Bronchial epithelial cell (primary cell): ENCODE measurements at places on chromosomes 11 and 22. TPM values are rescaled to one million over a fixed set of nuclear protein-coding genes. Genes with fewer than 3 reads are reported as not detected.

NCF4 gene
- total RNA-seq: not detected in 2 replicates

CECR2 gene
- total RNA-seq: not detected in 2 replicates

JAML gene
- 0.13 TPM in 1 of 2 replicates, not detected in the other for total RNA-seq

PGM2L1 gene
- 1.1 and 9.5 TPM in 2 replicates for total RNA-seq

BARX2 gene
- total RNA-seq: 2.9 and 8.1 TPM in 2 replicates

OR5B21 gene
- not detected in 2 replicates for total RNA-seq

MPEG1 gene
- total RNA-seq: not detected in 2 replicates

C22orf42 gene
- not detected in 2 replicates for total RNA-seq

DNA sequence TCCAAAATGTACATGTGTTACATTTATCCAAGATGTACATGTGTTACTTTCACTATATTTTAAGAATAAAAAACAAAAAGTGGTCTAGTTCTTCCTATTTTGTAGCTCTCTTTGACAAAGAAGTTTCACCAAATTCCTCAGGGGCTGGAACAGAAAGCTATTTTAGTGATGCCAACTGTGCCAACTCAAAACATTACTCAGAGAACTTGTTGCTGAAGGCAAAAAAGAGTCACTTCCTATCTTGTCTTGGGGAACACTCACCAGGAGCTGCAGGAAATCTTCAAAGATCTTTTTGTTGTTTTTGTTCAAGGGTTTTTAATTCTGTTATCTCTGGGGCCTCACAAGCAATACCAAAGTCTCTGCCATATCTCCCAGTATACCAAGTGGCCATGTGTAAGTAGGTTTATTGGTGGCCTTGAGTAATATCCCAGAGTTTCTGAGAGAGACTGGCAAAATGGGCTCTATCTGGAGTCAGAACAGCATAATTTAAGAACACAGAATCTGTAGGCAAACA, 13.6 kb upstream of the EED start:
- DNase-seq: peak; percentile 52

DNA sequence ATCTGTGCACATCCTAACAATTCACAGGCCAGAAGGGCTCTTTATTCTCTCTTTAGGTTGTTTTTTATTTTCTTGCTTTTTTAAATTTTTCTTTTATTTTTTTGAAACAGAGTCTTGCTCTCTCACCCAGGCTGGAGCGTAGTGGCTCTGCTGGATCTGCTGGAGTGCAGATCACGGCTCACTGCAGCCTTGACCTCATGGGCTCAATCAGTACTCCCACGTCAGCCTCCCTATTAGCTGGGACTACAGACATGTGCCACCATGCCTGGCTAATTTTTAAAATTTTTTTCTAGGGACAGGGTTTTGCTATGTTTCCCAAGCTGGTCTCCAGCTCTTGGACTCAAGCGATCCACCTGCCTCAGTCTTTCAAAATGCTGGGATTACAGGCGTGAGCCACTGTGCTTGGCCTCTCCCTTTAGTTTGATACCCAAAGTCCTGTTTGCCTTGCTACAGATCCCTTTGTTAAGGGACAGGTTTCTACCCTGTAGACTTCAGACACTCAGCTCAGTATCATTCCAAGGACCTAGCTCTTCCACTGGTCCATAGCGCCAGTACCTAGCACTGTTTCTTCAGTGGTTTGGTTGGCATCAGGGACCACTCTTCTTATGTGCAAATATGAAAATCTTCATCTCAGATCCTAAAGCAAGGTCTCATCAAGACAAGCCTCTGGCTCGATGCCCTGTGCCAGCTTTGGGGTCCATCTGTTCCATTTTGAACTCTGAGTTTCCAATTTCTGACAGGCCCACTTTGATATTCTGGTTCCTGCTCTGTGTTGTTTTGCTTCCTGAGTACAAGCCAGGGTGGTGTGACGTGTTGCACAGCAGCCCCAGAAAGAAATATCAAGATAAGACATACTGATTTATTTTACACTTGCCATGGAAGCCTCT, 211.7 kb downstream of the FAT3 start:
- DNase-seq: no peak

- no peak for DNase-seq
Observed at GRCh38 chr11:10573028-10573427, 4.6 kb upstream of the LYVE1 start.

GRCh38 chr11:35584321-35584720, 33.9 kb upstream of the FJX1 start:
- DNase-seq: peak; percentile 86

DNA sequence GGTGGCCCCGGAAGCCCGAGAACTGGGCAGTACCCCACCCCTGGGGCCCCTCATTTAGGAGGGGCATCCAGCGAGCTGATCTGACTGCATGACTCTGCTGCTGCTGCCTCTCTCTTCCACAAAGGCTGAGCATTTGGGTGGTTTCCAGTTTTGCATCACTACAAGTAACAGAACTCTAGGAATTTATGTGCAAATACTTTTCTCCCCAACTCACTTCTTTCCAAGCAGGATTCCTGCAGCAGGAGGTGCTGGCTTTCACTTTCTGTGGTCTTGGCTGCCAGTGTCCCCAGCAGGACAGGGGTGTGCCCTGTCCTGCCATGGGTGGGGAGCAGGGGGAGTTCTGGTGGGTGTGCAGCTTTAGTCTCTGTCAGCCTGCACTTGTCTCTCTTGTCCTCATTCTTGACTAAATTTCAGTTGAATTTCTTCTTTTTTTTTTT, 21.2 kb downstream of the UPB1 start:
- peak; percentile 52 for DNase-seq

GRCh38 chr11:1868636-1869291, 15.9 kb downstream of the LSP1 start:
- DNase-seq: no peak

DNA sequence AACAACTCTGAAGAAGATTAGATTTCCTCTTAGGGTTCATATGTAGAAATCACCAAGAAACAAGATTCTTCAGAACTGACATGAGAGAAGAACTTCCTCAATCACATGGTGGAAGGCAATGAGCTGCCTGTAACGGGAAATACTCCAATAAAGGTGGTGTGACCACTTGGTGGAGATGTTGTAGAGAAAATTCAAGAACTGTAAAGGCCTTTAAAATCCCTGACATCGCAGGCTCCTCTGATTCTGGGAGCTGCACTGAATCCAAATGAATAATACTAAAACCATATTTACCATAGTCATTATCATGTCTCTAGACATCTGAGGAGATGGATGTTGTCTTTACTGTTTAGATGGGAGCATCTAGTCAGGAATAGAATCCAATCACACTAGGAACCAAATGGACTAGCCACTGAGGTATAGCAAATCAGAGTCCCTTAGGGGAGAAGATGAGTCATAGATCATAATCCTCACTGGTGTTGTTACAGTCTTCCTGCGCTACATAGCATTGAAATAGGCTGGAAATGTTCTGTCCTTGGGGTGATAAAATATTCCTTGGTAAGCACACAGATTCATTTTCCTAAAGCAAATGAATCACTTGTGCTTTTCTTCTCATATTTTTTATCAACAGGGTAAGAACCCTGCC, 321.6 kb upstream of the TENM4 start:
- peak; percentile 55 for DNase-seq

- DNase-seq: no peak
Observed at GRCh38 chr11:75813124-75813523, 1.9 kb upstream of the UVRAG start.

DNA sequence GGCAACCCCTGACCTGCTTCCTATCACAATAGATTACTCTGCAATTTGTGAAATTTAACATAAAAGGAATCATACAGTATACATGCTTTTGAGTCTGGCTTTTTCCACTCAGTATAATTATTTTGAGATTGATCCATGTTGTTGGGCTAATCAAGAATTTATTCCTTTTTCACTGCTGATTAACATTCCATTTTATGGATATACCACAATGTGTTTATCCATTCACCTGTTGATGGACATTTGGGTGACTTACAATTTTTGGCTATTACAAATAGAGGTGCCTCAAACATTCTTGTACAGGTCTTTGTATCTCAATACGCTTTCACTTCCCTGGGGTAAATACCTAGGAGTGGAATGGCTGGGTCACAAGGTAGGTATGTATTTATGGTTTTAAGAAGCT, 24.9 kb downstream of the TENM4 start:
- no peak for DNase-seq

- DNase-seq: no peak
Observed at GRCh38 chr22:28424427-28425080, 255.1 kb downstream of the TTC28 start.

DNA sequence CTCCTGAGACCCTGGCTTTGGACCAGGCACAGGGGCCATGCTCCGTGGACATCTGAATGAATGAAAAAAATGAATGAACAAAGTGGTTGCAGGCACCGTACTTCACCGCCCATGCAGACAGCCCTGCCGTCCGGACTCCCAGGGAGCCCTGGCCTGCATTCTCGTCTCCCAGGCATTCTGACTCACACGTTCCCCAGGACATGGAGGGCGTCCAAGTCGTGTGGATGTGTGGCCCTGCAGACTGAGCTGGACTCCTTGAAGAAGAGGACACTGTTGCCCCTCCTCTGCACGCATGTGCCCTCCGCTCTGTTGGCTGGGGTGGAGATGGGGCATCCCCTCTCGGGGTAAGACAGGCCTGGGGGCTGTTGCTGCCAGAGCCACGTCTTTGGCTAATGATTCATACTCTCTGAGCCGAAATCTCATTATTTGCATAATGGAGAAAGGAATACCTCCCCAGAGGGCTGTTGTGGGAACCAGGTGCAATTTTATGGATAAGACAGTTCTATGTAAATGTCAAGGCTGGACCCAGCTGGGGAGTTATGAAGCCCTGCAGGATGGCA, 49.7 kb downstream of the RTL6 start:
- DNase-seq: peak; percentile 47

DNA sequence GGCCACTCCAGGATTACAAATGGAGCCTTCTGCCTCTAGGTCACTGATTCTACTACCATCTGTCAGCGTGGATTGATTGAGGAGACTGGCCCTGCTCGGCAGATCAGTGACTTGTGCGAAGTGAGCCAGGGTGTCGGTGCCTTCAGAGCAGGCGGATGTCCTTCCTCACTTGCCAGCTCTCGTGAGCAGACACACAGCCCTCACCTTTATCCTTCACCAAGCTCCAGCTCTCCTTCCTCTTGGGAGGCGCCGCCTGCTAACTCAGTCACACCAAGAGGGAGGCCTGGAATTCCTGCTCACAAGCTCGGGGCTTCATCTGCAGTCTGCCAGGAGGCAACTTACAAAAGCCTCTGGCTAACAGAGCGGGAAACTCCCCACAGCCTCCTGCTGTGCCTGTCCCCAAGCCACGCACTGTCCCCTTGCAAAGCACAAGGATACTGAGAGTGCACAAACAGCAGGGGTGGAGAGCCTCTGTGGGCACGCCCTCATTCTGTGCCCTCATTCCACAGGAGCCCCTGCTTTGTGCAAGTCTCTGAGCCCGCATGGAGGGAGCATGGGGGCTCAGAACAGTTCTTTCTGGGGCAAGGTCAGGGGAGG, 3.5 kb upstream of the TCF20 start:
- no peak for DNase-seq

DNA sequence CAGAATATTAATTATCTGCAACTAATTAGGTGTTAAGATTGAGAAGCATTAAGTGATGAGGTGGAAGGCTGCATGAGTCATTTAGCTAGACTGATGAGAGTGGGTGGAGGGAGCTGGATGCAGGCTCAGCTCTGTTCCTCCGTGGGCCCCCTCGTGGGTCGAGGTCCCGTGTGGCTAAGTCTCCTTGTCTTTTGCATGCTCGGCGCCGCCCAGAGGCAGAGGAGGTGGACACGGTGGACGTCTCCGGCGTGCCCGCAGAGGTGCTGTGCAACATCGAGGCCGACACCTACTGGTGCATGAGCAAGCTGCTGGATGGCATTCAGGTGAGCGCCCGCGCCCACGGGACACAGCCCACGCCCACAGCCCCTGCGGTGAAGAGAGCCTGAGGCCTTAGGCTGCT, 211.6 kb downstream of the TBC1D22A start:
- no peak for DNase-seq

DNA sequence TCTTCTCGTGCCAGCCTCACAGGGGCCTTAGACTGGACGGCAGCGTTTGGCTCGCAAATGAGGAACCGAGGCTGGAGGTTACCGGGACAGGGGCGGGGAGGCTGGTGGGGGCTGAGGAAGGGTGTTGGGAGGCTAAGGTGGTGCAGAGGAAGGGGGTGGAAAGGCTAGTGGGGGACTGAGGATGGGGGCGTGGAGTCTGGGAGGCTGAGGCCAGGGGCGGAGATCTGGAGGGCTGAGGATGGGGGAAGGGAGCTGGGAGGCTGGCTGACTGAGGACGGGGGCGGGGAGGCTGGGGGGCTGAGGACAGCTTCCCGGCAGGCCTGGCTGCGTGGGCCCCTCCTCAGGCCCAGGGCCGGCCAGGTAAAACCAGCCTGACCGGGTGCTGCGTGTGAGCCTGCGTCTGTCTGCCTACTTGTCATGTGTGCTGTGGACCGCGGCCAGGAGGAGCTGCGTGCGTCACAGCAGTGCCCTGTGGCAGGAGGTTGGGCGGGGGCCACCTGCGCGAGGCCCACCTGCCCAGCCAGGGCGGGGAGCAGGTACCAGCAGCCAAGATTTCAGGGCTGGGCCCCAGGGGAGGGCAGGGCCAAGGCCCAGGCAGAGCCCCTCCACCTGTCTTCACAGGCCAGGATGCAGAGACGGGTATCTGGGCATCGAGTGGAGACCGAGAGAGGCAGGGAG, 9.4 kb upstream of the PIM3 start:
- peak; percentile 82 for DNase-seq

DNA sequence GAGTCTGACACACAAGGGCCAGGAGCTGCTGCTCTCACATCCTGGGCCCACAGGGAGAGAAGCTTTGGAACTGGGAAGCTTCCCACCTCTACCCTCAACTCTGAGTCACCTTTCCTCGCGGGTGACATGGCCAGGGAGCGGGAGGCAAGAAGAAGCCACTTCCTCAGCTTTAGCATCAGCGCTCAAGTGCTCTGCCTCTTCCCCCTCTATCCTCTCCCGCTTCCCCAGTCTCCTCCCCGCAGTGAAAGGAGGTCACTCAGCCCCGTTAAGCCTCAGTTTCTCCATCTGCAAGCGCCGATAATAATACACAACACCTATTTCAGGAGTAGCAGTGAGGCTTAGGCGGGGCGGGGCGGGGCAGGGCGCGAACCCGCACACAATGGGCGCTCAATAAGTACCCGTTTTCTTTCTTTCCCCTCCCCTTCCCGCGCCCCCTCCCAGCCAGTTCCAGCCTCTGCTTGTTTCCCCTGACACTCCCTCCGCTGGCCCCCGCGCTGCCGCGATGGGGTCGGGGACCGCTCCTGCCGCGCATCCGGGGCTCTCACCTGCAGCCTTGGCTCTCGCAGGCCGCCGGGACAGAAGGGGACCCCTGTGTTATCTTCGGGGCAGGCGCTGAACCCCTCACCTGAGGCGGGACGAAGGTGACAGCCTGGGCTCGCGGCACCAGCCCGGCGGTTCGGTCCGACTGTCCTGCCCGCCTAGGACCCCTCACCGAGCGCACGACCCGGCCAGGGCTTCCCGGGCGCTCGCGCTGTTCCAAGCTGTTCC, 892 bp downstream of the GDPD5 start:
- DNase-seq: no peak

DNA sequence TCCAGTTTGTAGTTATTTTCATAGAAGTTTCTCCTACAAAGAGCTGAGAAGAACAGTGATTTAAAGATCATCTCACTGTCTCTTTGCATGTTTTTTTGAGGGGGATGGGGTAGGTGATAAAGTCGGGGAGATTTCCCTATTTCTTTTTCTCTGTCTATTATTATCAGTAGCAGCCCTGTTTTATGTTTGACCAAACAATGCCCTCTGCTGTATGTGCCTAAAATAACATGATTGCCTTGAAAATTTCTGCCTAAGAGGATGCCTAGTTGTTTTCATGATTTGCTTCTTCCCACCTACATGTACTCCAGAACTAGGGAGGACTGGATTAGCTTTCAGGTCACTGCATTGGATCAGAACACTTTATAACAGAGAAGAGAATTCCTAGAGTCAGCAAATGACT, 1330.2 kb downstream of the LRRC4C start:
- DNase-seq: no peak

- DNase-seq: peak; percentile 93
Observed at GRCh38 chr11:96109331-96110030, 185.6 kb upstream of the MTMR2 start.

- DNase-seq: peak; percentile 85
Observed at GRCh38 chr11:47415949-47416472, 7.6 kb downstream of the SLC39A13 start.
